ENCODE measurements at places on chromosomes 2 and 18.

GRCh38 chr2:112614201-112614840 is 29.9 kb downstream of the CHCHD5 start:
- H3K36me3 ChIP-seq: no peaks in the 10 kb centered on the region
- no peak overlapping the region for H3K27ac ChIP-seq
- H3K4me1 ChIP-seq: no peaks in the 10 kb centered on the region
- no peaks in the 10 kb centered on the region for H3K27me3 ChIP-seq
- no peak overlapping the region for H3K4me3 ChIP-seq

GRCh38 chr2:172535119-172535518 is 20.8 kb upstream of the PDK1 start:
- H3K27me3 ChIP-seq: no peaks in the 10 kb centered on the region
- no peak overlapping the region for H3K4me3 ChIP-seq
- H3K27ac ChIP-seq: no peak overlapping the region
- no peaks in the 10 kb centered on the region for H3K36me3 ChIP-seq
- DNase-seq: no peak

DNA sequence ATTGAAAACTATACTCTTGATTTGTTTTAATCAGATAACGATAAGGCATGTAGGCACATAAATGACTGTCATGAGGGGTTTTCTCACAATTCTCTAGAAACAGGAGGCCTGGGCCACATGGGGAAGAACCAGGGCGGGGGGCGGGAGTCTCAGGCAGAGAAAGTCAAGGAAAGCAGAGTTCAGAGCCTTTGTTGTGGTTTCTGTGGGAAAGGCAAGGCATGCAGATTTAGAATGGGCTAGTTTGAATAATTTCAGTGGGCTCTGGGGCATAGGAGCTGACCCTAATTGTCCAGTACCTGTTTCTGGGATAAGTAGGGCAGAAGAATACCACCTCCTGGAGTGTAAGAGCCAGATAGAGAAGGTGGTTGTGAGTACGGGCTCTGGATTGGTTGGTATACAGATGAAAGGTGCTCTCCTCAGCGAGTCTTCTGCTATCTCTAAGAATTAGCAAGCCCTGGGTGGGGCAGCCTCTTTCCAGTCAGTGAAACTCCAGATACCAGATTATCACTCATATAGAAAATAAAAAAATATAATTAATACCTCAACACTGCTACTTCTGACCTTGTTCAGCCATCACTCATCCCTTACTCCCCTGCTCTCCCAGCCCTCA is 41.5 kb upstream of the CYRIA start:
- H3K4me3 ChIP-seq: no peak overlapping the region
- DNase-seq: no peak
- no peaks in the 10 kb centered on the region for H3K4me1 ChIP-seq
- H3K27me3 ChIP-seq: no peaks in the 10 kb centered on the region
- no peak overlapping the region for H3K27ac ChIP-seq
- no peaks in the 10 kb centered on the region for H3K36me3 ChIP-seq

GRCh38 chr2:232574674-232575403 is 24.4 kb downstream of the EIF4E2 start:
- H3K4me3 ChIP-seq: no peak overlapping the region
- H3K36me3 ChIP-seq: peaks cover 8% of the 10 kb centered on the region
- no peak overlapping the region for H3K27ac ChIP-seq
- DNase-seq: no peak
- H3K27me3 ChIP-seq: no peaks in the 10 kb centered on the region
- H3K4me1 ChIP-seq: no peaks in the 10 kb centered on the region

GRCh38 chr2:144498277-144498676 is 21.6 kb downstream of the ZEB2 start:
- no peaks in the 10 kb centered on the region for H3K27me3 ChIP-seq
- no peak for DNase-seq
- no peaks in the 10 kb centered on the region for H3K36me3 ChIP-seq
- no peak overlapping the region for H3K4me3 ChIP-seq
- H3K27ac ChIP-seq: no peak overlapping the region

- no peak overlapping the region for H3K4me3 ChIP-seq
- H3K4me1 ChIP-seq: peaks cover 1% of the 10 kb centered on the region
- no peaks in the 10 kb centered on the region for H3K27me3 ChIP-seq
- H3K36me3 ChIP-seq: no peaks in the 10 kb centered on the region
- DNase-seq: no peak
- no peak overlapping the region for H3K27ac ChIP-seq
Observed at GRCh38 chr2:68667371-68667770, 24.0 kb downstream of the PROKR1 start.
